ENCODE measurements at places on chromosomes 11 and 22.
A peak's percentile ranks its signal among the peaks of the same experiment; 100 is the strongest.

- no peak for DNase-seq
Measured at GRCh38 chr22:24434471-24435322, 7.3 kb downstream of the ADORA2A start.

- DNase-seq = no peak
Measured at GRCh38 chr11:110199184-110199981, 97.0 kb downstream of the RDX start.

DNA sequence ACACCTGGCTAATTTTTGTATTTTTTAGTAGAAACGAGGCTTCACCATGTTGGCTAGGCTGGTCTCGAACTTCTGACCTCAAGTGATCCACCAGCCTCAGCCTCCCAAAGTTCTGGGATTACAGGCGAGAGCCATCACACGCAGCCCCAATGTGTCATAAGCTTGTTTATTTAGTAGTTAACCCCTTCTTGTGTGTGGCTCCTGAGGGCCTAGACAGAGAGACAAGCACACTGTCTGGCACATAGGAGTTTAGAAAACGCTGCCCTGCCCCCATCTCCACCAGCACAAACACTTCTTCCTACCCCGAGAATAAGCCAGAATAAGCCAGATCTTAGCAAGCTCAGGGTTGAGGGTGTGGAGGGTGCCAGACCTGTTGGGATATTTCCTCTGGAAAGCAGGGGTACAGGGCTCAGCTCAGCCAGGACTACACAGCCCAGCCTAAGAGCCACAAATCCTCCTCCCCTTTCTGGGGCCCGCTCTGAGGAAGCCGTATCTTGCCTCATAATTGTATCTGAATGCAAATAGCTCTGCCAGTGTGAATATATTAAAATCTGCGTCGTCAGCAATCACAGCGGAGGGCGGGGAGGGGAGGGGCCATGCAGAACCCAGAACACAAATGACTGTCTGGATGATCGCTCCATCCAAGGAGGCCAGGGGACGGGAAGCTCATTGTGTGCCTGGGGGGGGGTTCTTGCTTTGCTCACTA is 247.3 kb downstream of the MN1 start:
- DNase-seq = no peak

- no peak for DNase-seq
Measured at GRCh38 chr11:122258446-122259194, 142.6 kb upstream of the BLID start.

- no peak for DNase-seq
Measured at GRCh38 chr11:73415854-73416615, 39.8 kb downstream of the RELT start.

DNA sequence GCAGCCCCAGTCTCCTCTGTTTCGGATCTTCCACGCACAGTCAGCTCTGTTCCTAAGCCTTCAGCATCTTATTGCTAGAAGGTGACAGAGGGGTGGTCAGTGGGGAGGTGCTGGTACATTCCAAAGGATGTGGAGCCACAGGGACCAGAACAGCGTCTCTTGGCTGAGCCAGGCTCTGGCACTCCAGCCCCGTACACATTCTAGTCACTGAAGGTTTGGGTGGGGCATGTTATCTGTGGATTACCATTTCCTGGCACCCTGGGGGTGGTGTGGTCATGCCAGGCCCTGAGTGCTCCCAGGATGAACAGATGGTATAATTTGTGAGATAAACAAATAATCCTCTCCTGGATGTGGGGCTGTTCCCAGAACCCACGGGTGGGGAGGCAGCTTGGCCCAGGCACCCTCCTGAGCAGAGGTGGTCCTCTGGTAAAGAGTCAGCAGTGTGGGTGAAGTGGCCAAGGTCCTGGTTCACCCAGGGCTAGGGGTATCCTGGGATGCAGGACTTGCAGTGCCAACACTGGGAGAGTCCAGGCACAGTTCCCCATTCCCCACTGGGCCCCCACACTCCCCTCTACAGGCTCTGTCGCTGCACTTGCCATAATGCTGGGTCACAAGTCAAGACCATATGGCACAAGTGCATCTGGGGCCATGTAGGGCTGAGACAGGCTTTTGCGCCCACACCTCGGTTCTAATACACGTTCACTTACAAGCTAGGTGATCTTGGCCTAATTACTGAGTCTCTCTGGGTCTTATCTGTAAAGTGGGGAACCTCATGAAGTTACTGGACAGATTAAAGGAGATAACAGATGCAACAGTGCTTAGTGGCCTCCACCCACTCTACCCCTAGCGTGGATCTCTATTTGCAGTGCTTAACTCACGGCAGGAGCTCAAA is 33.0 kb downstream of the DKK3 start:
- peak; percentile 54 for DNase-seq

- DNase-seq = no peak
Measured at GRCh38 chr11:28529046-28529445, 420.9 kb downstream of the METTL15 start.

GRCh38 chr22:27108425-27109114 is 451.2 kb downstream of the MIAT start:
- no peak for DNase-seq

DNA sequence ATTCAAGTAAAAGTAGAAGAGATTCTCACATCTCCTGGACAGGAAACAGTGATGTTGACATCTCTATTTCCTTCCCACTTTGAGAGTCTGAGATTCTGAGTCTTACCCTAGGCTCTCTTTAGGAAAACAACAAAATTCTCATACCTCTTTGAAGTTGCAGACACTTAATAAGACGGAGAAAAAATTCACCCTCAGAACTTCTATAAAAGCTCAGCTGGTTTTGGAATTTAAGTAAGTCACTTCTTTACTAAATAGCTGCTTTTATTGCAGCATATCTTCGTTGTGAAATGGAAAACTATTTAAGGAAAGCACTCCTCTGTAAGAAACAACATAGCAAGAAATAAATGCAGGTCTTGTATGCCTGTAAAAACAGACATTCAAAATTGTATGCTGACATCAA is 79.1 kb downstream of the MSANTD4 start:
- no peak for DNase-seq

DNA sequence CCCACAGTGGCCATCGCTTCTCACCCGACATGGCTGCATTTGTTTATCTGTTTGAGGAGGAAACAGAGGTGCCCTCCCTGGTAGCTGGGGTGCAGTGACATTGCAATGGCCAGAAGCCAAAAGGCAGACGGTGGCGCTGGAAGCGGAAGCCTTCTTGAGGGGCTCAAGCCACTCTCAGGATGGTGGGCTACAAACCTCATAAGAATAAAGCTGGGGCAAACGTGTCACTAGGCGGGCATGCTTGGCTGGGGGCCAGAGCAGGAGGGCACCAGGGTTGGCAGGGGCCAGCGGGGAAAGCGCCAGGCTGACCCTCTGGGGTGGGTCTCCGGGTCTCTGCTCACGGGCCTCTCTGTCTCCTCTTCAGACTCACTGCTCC is 12.6 kb downstream of the TNNT3 start:
- no peak for DNase-seq

DNA sequence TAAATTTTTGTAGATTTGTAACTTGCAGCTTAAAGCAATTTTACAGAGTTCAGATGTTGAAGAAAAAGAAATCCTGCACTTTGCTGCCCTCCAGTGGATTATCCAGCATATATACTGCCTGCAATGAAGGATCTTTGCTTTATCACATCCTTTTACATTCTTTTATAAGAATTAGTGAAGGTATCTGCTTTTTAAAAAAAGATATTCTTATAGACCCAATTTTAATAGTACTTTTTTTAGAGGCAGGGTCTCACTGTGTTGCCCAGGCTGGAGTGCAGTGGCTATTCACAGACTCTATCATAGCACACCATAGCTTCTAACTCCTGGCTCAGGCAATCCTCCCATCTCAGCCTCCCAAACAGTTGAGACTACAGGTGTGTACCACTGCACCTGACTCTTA is 60.7 kb downstream of the TTC17 start:
- no peak for DNase-seq

DNA sequence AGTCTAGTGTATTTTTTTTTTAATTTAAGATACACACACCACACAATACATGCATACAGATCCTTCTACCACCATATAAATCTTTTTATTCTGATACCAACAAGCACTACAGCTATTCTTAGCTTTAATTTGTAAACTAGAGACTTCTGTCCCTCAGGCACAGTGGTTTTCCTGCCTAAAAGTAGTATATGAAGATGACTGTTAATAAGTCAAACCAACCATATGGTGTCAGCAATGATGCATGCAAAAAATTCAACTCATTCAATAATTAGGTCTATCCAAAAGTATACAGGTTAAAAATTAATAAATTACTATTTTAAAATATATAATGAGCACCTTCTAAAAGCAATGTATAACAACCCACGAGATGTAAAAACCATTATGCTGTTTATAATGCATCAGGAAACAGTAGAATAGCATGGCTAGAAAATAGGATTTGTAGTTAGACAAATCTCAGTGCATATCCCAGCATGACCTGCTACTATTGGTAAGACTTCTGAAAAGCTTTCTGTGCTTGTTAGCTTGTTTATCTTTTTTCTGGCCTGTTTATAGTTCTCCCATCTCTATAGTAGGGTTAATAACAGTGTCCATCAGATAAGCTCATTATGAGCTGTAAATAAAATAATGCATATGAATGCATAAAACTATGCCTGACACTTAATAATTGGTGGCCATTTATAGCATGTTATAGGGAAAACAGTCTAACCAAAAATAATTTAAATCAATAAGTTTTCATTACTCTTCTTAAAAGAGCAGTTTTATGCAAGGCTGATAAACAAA is 10.2 kb downstream of the RAB38 start:
- DNase-seq = no peak

DNA sequence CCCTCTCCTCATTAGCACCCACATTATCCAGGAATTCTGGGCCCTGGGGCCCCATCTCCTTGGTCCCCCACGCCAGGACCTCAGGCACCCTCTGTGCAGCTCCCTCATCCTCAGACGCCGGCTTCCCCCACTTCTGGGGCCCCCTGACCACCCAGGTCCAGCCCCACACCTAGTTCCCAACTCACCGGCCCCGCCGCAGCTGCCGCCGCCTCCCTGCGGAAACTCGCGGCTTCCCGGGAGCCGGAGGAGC is at the start of gene PCSK7:
PCSK7 (minus strand) TSS at position 232 of the 250 bp plus-strand sequence. CDS start 2,229 bp downstream, outside the sequence.
- DNase-seq = no peak

- peak; percentile 82 for DNase-seq
Measured at GRCh38 chr11:77027275-77027674, 6.9 kb upstream of the B3GNT6 start.
